ENCODE measurements at places on chromosomes 12 and 14. TPM values are rescaled to one million over a fixed set of nuclear protein-coding genes. Genes with fewer than 3 reads are reported as not detected.

DNA sequence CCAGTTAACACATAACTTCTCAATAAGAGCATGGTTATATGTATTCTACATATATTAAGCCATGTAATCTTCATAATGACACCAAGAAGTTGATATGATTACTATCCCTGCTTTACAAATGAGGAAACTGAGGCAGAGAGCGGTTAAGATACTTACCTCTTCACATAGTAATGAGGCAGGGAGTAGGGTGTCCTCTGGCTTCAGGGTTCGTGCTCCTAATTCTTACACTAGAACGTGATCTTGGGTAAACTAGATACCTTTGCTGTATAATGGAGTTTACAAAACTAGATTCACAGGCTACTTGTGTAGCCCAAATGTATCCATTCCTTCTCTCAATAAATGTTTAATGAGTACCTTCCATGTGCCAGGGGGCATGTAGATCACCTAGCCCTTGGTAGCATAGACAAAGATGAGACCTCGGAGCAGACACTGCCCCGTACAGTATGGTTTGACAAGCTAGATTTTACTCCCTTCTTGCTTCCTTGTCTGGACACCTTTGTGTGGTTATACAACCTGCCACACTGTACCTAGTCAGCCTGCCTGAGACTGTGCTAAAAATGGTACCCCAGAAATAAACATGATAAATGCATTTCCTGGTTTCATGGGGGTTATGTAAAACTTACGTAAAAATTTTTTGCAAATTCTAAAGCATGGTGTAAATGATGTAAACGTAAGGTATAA, 991.8 kb downstream of the VRK1 start:
- no peaks in the 10 kb centered on the region for H3K27me3 ChIP-seq
- H3K27ac ChIP-seq: no peak overlapping the region
- H3K4me3 ChIP-seq: no peak overlapping the region
- H3K4me1 ChIP-seq: peaks cover 9% of the 10 kb centered on the region
- DNase-seq: peak; percentile 62

DNA sequence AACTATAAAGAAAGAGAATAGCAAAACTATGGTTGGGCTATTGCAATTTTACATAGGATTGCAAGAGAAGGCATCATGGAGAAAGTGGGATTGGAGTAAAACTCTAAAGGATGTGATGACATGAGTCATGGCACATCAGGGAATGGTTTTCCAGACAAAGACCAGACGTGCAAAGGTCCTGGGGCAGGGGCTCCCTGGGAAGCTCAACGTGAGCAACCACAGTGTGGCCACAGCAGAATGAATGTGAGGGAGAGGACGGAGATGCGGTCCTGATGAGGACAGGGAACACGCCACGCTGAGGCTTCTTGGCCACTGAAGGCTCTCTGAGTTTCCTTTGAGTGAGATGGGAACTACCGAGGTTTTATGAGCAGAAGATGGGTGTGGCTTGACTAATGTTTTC, 38.2 kb downstream of the FZD10 start:
- H3K36me3 ChIP-seq: no peaks in the 10 kb centered on the region
- H3K4me3 ChIP-seq: no peak overlapping the region
- no peak for DNase-seq
- H3K27me3 ChIP-seq: no peaks in the 10 kb centered on the region
- no peak overlapping the region for H3K27ac ChIP-seq

DNA sequence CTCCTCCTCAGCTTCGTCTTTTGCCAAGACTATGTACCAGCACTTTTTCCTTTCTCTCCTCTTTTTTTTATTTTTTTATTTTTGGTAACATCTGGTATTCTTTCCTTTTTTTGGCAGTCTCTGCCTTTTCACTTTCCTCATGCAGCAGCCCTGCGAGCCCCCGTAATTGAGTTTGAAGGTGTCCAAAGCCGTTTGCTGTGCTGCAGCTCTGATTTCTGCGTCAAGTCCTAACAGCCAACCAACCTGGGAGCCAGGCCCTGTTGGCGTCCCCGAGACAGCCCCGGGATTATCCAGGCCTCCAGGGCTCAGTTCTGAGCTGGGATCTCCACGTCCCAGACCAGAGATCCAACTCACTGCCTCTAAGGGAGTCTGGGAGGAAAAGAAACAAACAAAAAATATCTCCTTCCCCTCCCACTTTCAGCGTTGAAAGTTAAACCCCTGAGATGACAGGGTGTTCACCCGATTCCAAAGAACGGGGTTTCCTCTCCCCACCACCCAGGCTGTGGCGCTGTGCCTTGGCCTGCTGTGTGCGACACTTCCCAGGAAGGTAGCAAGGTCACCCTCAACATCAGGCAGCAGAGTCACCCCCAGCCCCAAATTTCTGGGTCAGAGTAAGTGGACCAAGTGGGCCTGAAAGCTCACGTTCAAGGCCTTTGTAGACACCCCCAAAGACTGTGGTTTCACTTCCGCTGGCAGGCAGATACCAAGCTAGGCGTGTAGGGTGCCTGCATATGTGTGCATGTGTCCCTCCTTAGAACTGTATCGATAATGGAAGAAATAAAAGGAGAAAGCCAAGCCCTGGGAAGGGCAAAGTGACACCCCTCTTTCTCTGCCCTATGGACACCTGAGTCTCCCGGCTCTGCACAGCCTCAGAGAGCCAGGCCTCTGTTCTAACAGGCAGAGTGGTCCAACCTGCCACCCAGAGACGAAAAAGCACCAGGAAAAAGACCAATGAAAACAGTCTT, 11.1 kb downstream of the BCL11B start:
- H3K4me1 ChIP-seq: peaks cover 94% of the 10 kb centered on the region
- no peaks in the 10 kb centered on the region for H3K27me3 ChIP-seq
- peak overlapping the region; percentile 92 for H3K27ac ChIP-seq
- peaks cover 99% of the 10 kb centered on the region for H3K36me3 ChIP-seq

DNA sequence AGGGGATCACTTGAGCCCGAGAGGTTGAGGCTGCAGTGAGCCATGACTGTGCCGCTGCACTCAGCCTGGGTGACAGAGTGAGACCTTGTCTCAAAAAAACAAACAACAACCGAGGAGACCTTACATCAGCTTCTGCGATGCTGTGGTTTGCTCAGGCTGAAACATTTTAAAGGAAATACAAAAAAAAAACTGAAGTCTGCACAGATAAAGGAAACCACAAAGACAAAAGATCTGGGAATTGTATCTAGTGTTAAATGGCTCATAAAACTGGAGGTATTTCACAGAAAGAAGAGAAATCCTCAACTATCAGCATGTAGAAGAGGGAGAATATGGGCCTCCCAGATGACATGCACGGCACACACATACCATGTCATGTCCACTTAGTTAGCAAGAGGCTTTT, 60.3 kb upstream of the VPS33A start:
- H3K27me3 ChIP-seq: no peaks in the 10 kb centered on the region
- peaks cover 8% of the 10 kb centered on the region for H3K4me1 ChIP-seq
- no peak overlapping the region for H3K4me3 ChIP-seq
- H3K36me3 ChIP-seq: peaks cover 29% of the 10 kb centered on the region

DNA sequence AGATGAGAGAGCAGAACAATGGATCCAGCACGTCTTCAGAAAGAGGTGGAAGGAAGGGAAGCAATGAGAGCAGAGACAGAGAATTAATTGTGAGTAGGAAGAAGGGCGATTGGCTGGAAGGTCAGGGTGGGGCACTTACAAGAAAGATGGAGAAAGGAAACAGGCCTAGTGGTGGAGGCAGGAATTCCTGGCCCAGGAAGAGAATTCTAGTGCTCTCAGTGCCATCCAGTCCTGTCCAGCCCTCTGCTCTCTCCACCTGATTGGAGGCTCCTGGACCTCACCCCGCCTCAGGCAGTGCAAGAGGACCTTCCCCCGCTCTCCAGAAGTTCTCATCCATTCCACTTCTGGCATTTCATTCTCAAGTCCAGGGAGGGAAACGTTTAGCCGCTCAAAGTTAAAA, 43.0 kb downstream of the NGB start:
- H3K36me3 ChIP-seq: no peaks in the 10 kb centered on the region
- H3K4me3 ChIP-seq: no peak overlapping the region
- no peaks in the 10 kb centered on the region for H3K27me3 ChIP-seq
- DNase-seq: no peak

- DNase-seq: no peak
- H3K27me3 ChIP-seq: no peaks in the 10 kb centered on the region
- no peak overlapping the region for H3K4me3 ChIP-seq
- H3K4me1 ChIP-seq: no peaks in the 10 kb centered on the region
- H3K27ac ChIP-seq: no peak overlapping the region
- H3K36me3 ChIP-seq: no peaks in the 10 kb centered on the region
Observed at GRCh38 chr14:27608377-27608776, 1010.5 kb upstream of the NOVA1 start.

GRCh38 chr12:23209793-23210192, 584.8 kb downstream of the ETNK1 start:
- DNase-seq: no peak
- no peak overlapping the region for H3K4me3 ChIP-seq
- no peak overlapping the region for H3K27ac ChIP-seq
- H3K36me3 ChIP-seq: no peaks in the 10 kb centered on the region
- no peaks in the 10 kb centered on the region for H3K27me3 ChIP-seq
- H3K4me1 ChIP-seq: no peaks in the 10 kb centered on the region

DNA sequence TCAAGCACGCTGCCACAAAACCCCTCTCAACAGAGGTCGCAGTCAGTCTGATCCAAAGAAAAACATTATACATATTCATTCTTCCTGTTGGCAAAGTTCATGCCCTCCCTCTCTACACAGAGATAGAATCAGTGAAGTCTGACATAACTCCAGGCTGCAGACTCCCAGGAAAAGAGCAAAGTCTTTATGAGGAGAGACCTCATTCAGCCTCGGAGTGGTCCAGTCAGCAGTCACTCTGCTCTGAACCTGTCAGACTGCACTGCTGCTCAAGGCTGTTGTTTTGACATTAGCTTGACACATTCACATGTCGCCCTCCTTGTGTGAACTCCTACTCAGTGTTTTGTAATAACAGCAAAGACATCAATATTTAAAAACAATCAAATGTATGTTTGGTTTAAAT, 241.2 kb upstream of the G2E3 start:
- H3K4me3 ChIP-seq: no peak overlapping the region
- no peaks in the 10 kb centered on the region for H3K36me3 ChIP-seq
- H3K27ac ChIP-seq: no peak overlapping the region
- no peak for DNase-seq
- no peaks in the 10 kb centered on the region for H3K4me1 ChIP-seq
- H3K27me3 ChIP-seq: no peaks in the 10 kb centered on the region

DNA sequence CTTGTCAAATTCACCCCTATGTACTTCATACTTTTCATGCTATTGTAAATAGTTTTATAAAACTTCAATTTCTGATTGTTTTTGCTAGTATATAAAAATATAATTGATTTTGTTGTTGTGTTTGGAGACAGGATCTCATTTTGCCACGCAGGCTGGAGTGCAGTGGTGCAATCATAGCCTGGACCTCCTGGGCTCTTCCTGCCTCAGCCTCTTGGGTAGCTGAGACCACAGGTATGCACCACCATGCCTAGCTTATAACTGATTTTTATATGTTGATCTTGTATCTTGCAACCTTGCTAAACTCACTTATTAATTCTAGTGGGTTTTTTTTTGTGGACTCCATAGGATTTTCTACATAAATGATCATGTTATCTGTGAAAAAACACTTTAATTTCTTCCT, 23.5 kb downstream of the ATP5MC2 start:
- H3K27ac ChIP-seq: no peak overlapping the region
- H3K36me3 ChIP-seq: no peaks in the 10 kb centered on the region
- no peak for DNase-seq
- H3K27me3 ChIP-seq: no peaks in the 10 kb centered on the region
- H3K4me3 ChIP-seq: no peak overlapping the region

- H3K4me3 ChIP-seq: no peak overlapping the region
- no peaks in the 10 kb centered on the region for H3K36me3 ChIP-seq
- no peak overlapping the region for H3K27ac ChIP-seq
- no peak for DNase-seq
- H3K4me1 ChIP-seq: no peaks in the 10 kb centered on the region
Observed at GRCh38 chr12:72006766-72007165, 68.1 kb downstream of the TPH2 start.

DNA sequence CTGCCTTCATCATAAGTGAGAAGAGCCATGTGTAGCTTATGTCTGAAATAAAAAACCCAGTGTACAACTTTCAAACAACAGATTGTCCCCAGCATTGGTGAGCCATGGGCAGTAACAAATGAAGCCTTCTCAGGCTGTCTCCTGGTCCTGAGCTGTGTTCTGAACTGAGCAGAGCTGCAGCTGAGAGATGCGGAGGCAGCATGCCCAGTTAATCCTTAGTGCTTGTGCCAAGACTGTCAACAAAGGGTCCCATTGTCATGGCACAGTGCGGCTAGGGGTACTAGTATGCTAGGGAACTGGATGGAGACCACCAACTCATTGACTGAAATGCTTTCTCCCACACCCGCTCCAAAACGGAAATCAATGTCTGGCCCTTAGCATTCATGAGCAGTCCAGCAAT, 154.3 kb downstream of the RMST start:
- H3K27me3 ChIP-seq: no peaks in the 10 kb centered on the region
- no peak overlapping the region for H3K4me3 ChIP-seq
- no peaks in the 10 kb centered on the region for H3K36me3 ChIP-seq
- no peak for DNase-seq
- no peak overlapping the region for H3K27ac ChIP-seq

- no peak overlapping the region for H3K27ac ChIP-seq
- no peak for DNase-seq
- no peaks in the 10 kb centered on the region for H3K27me3 ChIP-seq
- H3K36me3 ChIP-seq: no peaks in the 10 kb centered on the region
- H3K4me3 ChIP-seq: no peak overlapping the region
Observed at GRCh38 chr12:12338527-12339168, 11.4 kb downstream of the MANSC1 start.

GRCh38 chr12:77133566-77133965, 68.2 kb upstream of the E2F7 start:
- peak; percentile 13 for DNase-seq
- H3K27ac ChIP-seq: no peak overlapping the region
- no peaks in the 10 kb centered on the region for H3K27me3 ChIP-seq
- no peak overlapping the region for H3K4me3 ChIP-seq

- no peaks in the 10 kb centered on the region for H3K36me3 ChIP-seq
- H3K4me1 ChIP-seq: no peaks in the 10 kb centered on the region
- peaks cover 2% of the 10 kb centered on the region for H3K27me3 ChIP-seq
- DNase-seq: no peak
Observed at GRCh38 chr14:23665302-23666016, 29.3 kb downstream of the DHRS2 start.

DNA sequence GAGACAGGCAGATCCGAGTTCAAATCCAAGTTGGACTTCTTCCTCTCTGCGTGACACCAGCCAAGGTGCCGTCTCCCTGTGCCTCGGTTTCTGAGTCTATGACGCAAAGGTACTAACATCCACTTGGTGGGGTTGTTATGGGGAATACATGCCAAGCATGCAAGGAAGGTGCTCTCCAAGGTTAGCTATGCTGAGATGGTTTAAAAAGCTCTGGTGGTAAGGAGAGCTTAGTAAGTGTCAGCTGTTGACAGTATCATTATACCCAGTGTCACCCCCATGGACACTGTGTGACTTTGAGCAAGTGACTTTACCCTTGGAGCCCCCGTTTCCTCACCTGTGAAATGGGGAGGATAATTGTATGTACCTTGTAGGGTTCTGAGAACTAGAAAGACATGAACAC, 22.2 kb downstream of the MMAB start:
- no peak for DNase-seq
- H3K27ac ChIP-seq: no peak overlapping the region
- no peaks in the 10 kb centered on the region for H3K27me3 ChIP-seq
- no peaks in the 10 kb centered on the region for H3K4me1 ChIP-seq

CCDC38 gene
- total RNA-seq: 0.05 TPM

CCDC60 gene
- 0.52 TPM for total RNA-seq

KRT8 gene
- 100 TPM for total RNA-seq

TNS2 gene
- total RNA-seq: 2.3 TPM

NEDD8 gene
- total RNA-seq: 259 TPM
